ENCODE measurements at places on chromosomes 4 and X. TPM values are rescaled to one million over a fixed set of nuclear protein-coding genes. Genes with fewer than 3 reads are reported as not detected.

Gene IL15
- 11.5 TPM for total RNA-seq

DNA sequence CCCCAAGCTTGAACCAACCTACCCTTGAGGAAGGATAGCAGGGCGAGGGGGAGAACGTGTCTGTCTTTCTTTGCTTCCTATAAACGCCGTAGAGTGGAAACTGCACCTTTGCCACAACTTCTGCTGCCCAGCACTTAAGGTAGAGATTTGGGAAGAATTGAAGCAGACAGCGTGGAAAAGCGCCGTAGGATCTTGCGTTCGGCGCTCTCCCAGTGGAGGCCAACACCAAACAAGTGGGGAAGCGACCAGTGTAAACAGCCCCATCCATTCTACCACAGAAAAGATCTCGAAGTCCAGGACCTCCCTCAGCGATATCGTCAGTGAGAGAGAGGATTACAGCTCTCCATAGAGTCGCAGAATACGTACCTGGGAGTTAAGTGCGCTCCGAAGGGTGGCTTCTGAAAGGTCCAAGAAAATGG, 3.9 kb upstream of the NKX6-1 start:
- no peak for DNase-seq

DNA sequence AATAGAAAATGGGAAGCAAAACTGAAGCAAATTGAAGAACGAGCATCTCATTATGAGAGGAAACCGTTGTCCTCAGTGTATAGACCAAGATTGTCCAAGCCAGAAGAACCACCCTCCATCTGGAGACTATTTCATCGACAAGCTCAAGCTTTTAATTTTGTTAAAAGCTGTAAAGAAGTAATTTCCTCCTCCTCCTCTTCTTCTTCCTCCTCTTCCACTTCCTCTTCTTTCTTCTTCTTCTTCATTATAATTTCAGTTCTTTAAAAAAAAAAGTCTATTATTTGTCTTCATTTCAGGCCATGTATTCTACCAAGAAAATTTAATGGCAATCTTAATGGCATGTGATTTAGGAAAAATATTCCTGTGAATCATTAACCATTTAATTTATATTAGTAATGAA, 7.6 kb downstream of the PRIMPOL start:
- DNase-seq, result no peak

DNA sequence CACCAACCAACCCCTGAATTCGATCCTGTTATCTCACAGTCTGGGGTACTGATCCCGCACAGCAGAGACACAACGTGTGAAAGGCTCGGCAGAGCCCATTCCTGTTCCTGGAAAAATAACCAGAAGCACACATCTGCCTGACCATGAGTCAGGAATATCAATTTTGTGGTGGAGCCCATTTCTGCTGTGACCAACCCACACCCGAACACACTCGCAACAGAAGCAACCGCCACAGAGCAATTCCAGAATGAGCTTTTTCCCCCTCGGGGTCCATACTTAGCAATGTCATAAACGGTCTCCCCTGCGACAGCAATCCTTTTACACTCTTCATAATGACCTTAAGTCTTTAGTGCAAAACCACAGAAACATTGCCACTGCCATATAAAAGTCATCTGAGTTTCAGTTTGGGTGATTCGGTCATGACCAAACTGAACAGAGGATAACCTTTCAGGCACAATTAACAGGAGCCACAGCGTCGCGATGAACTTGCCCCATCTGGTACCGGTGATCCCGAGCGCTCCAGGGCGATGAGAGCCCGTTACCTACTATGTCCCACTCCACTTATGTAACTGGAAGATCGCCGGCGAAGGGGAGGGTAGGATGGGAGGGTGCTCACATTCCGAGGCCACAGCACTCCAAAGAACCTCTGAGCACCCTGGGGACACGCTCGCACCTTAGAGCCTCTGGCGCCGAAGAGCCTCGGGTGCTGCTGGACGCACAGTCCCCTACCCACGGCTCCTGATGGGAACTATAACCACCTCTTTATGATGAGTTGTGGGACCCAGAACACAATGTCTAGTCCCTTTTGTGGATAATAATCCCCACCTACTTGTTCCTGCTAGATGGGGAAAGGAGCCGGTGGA, 1.1 kb downstream of the MECP2 start:
- DNase-seq, result no peak

Gene PDGFC
- total RNA-seq, result 12.0 TPM

- no peak for DNase-seq
Measured at GRCh38 chr4:108350332-108350731, 181.6 kb upstream of the LEF1 start.

DNA sequence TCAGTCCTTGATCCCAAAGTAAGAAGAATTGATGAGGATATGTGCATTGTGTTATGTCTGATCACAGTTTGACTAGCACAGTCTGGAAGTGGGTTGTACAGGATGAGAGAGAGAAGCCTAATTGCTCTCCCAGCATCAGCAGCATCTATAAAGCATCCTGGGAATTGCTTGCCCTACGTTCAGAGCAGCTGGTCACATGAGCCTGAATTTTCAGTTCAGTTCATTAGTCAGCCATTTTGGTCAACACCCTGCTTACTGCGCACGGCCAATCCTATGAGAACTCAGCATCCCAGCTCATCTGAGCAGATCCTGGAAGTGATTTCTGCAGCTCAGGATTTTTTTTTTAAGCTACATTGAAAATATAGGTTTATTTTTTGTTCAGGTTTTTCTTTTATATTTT, at the start of gene RUFY3:
Gene RUFY3, plus strand, starts transcription at position 218 of the 400 bp plus-strand sequence. CDS start 610 bp downstream, outside the sequence.
- no peak for DNase-seq

Gene CXCL8
- 33.0 TPM for total RNA-seq

DNA sequence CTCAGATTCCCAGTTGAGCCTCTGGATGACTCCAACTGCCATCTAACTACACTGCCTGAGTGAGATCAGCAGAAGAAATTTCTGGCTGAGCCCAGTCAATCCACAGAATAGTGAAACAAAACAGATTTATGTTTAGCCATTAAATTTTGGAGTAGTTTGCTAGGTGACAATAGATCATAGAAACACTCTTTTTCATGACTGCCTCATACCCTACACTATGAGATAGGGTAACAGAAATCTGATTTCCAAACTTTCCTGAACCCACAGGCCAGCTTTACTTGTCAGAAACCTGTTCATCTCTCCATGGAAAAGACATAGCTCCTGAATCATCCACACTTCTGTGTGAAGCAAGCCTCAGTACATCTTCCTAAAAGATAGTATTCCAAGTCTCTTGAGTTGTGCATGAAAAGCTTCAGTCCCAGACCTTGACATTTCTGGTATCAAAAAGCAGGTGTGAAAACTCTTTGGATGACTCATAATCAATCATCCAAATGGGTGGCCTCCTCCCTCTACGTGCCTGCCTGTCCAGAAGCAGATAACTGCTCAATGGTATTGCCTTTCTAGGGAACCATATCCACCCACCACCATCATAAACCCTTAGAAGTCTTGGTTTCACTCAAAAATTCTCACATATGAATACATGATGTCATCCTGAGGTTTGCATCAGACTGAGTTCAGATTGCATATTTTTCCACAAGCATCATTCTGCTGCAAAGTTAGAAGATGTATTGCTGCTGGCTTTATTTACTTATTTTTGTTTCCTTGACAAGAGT, 47.5 kb upstream of the RAP2C start:
- no peak for DNase-seq

DNA sequence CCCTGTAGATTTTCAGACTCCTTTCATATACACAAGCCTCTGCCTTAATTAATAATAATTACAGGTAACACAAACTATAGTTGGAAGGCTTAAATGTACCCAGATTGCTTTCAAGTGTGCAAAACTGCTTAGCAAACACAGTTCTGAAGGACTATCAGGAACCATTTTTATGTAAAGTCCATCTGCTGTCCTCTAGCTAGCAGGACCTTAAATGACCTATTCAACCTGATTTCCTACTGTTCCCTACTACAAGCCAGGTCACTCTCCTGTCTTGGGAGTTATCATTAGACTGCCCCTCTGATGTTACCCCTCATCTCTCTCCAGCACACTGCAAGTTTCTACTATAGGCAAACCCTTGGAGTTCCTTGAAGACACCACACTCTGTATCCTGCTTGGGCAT, 157.3 kb downstream of the GBA3 start:
- no peak for DNase-seq

- no peak for DNase-seq
Measured at GRCh38 chrX:151790481-151791160, 56.1 kb downstream of the CNGA2 start.

DNA sequence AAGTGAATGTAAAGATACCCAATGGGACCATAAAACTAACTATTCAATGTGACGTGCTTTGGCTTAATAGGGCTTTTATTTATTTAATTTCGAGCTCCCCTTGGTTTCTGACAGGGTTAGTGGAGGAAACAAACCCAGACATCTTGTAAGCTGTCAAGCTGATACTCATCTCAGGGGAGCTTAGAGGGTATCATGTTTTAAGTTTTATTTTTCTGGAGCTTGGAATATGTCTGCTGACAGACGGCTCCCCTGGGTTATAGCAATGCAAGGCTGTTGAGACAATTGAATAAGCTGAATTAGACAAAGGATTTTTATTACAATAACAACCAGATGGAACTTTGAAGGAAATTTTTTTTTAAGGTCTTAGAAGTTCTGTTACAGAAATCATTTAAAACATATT, 456.5 kb downstream of the IL1RAPL1 start:
- DNase-seq, result no peak

GRCh38 chrX:41970419-41970818, 47.1 kb upstream of the CASK start:
- DNase-seq, result no peak

- DNase-seq, result no peak
Measured at GRCh38 chr4:145279122-145279960, 99.0 kb upstream of the OTUD4 start.

DNA sequence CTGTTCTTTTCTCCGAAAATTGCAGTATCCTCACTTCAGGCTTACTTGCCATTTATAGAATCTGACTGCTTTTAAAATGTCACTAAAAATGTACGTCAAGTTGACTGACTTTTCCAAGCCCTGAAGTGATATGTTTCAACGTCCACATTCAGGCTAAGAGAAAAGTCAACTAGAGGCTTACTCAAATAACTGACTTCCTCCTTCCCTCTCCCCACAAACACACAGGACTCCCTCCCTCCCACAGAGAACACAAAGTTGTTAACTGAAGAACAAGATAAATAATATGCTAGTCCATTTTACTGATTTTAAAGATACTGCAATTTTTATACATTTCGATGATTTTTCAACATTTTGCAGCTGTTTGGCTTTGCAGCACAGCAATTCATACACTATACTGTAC, 13.8 kb upstream of the CDKL2 start:
- no peak for DNase-seq

DNA sequence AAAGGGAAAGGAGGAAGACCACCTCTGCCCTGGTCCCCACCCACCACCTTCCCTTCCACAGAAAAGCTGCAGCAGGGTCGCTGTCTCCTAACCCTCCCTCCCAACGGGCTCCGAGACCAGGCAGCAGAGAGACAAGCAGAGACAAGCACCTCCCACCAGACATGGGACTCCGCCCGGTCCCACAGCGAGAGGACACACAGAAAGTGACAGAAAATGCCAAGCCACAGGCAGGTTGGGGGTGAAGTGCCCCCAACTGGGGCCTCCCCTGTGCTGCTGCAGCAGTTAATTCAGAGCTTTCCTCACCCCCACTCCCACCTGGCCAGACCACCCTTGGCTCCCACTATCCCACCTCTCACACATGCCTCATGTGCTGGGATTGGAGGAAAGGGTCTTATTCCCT, 64.4 kb upstream of the AFAP1 start:
- no peak for DNase-seq

DNA sequence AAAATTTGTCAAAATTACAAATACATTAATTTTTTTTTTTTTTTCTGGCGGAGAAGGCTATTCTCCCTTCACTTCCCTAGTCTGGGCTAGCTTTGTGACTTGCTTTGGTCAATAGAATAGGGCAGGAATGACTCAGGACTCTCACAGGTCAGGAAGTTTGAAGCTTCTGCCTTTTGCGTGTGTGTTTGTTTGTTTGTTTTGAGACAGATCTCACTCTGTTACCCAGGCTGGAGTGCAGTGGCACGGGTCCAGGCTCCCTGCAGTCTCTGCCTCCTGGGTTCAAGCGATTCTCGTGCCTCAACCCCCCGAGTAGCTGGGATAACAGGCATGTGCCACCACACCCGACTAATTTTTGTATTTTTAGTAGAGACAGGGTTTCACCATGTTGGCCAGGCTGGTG, 55.9 kb upstream of the USP9X start:
- no peak for DNase-seq

Gene POF1B
- 0.18 TPM for total RNA-seq

Gene CT45A1
- not detected for total RNA-seq

GRCh38 chr4:78520808-78521226, 30.8 kb upstream of the ANXA3 start:
- DNase-seq, result no peak

Gene TMEM271
- total RNA-seq, result not detected

GRCh38 chrX:48071064-48071985, at the start of gene ZNF630:
ZNF630 (minus strand) TSS chrX:48071640; CDS start chrX:48066886, 4,754 bp downstream.
- peak; percentile 77 for DNase-seq

DNA sequence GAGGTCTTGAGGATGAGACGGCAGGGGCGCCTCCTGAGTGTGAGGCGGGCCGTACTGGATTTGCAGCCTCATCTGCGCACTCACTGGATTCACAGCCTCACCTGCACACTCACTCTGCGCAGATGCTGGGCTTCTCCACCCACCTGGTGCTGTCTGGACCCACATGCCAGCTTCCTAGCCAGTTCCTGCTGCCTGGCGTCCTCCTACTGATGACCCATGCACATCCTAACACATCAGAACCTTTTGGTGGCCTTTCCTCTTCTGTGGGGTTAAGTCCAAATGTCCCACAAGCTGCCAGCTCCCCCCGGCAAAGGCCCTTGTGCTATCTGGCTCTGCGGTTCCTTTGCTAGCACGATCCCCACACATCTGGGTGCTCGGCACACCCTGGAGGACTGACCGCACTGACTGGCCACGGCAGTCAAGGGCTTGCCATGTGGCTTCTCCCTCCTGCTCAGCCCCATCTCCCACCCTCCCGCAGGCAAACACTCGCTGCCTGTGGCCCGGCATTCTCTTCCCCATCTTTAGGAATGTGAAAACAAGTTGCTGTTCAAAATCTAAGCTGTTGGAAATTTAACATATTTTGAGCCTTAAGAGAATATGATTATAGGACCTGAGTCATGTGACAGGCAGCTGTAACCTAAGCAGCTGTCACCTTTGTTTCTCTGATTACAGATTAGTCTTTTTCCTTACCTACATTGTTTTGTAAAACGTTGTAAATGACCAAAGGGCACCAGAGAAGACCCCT, 39.4 kb upstream of the AFAP1 start:
- no peak for DNase-seq

DNA sequence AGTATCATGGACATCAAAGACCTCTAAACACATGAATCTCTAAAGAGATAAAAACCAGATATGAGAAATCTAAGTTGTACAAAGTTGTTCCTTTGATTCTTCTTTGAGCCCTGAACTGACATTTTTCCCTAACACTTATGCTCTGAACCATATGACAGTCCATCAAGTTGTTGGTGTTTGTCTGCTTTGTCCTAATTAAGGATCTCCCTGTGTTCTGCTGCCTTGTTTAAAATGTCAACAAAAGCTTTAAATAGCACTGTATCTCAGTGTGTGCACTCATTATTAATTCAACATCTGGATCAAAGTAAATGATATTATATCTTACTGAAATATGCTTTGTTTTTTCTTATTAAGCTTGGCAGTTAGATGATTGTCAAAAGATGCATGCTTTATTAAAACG, 321.8 kb downstream of the MAPK10 start:
- no peak for DNase-seq

Gene CCSER1
- 9.0 TPM for total RNA-seq

GRCh38 chr4:2867758-2868491, 24.3 kb downstream of the ADD1 start:
- no peak for DNase-seq

- no peak for DNase-seq
Measured at GRCh38 chrX:104707042-104707441, 141.0 kb downstream of the IL1RAPL2 start.

Gene PLP1
- total RNA-seq, result 637 TPM

All from sciatic nerve (tissue), 2 donors.